ENCODE measurements at places on chromosomes 11 and 22.

DNA sequence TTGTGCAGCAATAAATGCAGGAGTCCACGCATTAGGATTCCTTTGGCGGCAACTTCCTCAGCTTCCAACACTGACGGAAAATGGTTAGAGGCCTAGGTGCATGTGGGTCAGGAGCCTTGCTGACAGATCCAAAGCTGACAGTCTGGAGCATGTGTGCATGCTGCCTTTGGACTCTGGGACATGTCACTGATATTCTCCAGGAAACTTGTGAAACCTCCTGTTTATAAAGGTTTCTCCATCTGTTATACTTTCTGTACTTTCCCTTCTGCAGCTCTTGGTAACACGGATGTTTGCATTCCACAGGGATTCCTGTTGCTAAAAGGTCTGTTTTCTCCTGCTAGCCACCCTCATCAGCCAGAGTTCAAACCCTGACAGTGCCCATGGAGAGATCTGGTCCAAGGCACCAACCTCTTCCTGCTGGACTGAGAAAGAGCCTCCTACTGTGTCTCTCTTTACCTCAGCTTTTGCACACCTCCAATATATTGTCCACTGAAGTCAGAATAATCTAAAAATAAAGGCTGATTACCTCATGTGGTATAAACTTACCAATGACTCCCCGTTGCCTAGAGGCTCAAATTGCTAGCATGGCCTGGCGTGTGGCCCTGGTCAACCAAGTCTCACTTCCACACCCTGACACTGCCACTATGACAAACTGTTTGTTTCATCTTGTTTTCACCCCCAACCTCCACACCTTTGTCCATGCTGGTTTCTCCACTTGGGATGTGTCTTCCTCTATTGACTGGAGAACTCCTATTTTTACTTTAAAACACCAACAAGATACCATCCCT is 31.1 kb upstream of the LYVE1 start:
- no peak for DNase-seq

GRCh38 chr11:35377262-35377661 is 42.1 kb downstream of the SLC1A2 start:
- DNase-seq: no peak

GRCh38 chr22:39367035-39367434 is 17.2 kb downstream of the SYNGR1 start:
- DNase-seq: no peak

DNA sequence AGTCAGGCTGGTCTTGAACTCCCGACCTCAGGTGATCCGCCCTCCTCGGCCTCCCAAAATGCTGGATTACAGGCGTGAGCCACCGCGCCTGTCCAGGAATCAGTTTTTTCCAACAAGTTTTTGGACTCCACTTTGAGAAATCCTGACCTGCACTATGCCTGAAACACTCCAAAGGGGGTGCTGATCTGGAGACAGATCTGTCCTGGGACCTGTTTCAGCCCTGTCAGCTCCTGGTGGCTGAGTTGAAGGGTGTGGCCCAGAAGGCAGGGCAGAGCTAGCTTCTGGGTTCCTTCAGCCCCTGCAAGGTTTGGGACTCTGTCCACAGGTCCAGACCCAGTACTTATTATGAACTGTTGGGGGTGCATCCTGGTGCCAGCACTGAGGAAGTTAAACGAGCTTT is 1.2 kb downstream of the DNAJC4 start:
- no peak for DNase-seq

DNA sequence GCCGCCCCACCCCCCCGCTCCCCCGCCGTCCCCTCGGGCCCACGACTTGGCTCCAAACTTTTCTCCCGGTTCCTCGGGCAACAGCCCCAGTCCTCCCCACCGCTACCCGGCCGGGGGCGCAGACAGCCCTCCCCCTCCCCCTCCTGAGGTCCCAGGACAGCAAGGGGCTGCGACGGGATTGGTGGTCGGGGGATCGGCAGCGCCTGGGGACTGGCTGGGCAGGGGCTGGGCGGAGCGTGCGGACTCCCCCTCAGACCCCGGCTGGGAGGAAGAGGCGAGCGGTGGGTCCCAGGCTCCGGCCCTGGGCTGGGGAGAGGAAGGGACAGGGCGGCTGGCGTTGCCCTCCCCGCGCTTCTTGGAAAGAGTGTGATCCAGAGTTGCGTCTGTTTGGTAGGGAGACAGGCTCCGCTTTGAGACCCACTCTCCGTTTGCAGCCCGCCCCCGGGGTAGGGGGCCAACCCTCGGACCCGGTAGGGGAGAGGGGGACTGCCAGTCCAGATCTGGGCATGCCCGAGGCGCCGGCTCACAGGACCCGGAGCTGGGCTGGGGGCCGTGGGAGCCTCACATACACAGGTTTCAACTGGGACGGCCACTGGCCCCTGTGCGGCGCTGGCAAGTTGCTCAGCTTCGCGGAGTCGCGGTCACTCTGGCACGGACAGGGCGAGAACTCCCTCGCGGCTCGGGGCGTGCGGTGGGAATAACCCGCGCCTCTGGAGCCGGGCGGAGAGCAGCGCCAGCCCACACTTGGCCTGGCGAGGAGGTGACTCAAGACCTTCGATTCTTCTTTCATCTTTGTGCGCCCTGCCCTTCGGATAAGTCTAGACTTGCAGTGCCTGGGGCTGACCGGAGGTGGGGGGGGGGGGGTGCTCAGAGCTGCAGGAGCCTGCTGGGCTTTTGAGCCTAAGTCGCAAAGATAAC is 999 bp downstream of the TSKU start:
- no peak for DNase-seq

DNA sequence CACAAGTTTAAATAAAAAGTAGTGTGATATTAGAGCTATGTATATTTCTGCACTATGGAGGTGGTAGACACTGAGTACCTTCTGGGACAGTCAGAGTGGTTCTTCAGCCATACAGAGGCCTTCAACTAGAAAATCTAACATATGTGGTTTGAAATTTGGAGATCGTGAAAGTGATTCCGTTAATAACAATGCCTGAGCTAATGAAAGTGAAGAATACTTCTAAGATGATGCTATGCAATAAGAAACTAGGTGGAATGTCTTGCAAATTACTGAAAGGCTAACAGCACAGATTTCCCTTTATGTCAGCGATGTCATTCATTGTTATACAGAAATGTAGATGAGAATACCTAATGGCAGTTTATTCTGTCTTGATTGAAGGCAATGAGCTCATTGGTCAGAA is 1984.7 kb upstream of the RAG2 start:
- DNase-seq: no peak

All from stimulated activated CD8-positive, alpha-beta memory T cell treated with anti-CD3 and anti-CD28 coated beads, Interleukin-7, amount 100 ng/mL, for 24 hours (primary cell).